Right hindlimb (tissue), 1 donor: ENCODE measurements at places on chromosomes 6 and 20.

DNA sequence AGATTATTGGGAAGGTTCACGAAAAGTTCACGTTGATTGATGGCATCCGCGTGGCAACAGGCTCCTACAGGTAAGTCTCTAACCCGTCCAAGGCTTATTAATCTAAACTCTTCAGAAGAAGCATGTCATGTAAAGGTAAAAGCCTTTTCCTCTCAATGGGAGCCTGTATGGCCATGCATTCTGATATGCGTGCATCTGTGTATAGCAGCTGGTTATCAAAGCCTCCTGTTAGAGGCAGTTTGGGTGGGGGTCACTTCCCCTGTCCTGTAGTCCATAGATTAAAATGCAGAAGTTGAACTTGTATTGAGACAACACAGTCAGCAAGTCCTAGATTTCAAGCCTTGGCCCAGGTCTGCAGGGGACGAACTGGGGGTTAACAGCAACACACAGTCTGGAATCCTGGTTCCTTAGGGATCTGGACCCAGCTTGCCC is 14.2 kb upstream of the DHX35 start:
- no peak for DNase-seq

- no peak for DNase-seq
These were observed 71.4 kb downstream of the LRRC1 start for GRCh38 chr6:53866226-53866625.

DNA sequence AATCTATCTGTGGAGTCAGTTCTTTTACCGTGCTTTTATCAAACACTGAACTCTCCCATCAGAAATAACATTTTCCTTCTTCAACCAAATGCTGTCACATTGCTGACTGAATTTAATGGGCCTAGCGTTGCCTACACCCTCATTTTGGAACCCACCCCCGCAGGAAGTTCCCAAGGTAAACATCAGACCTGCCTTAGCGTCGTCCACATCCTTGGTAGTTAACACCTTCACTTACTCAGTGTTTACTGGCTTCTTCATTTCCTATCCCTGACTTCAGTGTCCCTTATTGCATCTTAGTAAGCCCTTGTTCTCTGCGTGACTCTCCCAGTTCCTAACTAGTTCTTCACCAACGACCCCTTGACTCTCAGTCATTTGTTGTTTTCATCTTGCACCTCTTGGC is 491.4 kb upstream of the SOX4 start:
- no peak for DNase-seq

DNA sequence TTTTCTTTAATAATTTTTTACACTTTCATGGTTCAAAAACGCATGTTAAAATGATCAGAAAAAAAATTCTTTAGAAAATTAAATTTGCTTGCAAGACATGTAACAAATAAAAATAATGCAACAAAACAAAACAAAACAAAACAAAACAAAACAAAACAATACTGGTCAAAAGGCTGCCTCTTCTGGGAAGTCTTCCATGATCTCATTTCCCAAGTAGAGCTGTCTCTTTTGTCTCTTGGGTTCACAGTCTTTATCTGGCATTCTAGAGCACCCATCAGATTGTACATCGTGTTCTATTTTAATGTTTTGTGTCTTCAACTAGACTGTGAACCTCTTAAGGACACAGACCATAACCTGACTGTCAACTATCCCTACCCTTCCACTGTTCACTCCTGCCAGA is 25.3 kb downstream of the TP53INP2 start:
- DNase-seq = no peak

DNA sequence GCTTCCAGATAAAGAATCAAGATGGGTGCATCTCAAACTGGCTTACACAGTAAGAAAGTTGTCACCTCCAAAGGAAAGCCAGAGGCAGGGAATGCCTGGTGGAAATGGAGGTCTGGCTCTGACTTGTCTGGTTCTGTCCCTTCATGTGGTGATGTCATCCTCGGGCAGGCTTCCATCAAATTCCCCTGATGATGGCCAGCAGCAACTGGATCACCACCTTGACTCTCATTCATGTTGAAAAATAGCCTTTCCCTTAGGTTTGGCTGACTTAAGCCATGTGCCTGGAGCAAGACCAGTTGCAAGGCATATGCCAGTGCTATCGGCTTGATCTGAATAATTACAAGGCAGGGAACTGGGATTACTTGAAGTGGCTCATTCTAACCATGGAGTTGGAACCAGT is 28.8 kb downstream of the IMPG1 start:
- no peak for DNase-seq

- DNase-seq = no peak
These were observed 115.3 kb upstream of the MRPS10 start for GRCh38 chr6:42332916-42333315.

GRCh38 chr20:48823960-48824498 is 3.8 kb downstream of the PREX1 start:
- DNase-seq = no peak

DNA sequence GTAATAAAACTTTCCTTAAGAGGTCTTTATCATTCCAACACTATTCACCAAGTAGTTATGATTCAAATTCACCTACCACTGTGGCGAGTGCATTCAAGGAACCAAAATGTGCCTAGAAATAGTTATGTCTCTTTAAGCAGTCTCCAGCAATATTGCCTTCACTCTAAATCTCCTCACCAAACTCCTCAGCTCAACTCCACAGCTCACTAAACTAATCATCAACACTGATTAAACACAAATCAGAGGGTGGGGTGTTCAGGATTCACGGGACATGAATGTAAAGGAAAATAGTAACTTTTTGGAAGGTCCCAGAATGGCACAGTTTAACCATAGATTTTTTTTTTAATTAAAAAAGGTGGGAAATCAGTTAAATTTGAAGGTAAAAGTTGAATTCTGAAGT is 70.5 kb upstream of the THEMIS start:
- no peak for DNase-seq

DNA sequence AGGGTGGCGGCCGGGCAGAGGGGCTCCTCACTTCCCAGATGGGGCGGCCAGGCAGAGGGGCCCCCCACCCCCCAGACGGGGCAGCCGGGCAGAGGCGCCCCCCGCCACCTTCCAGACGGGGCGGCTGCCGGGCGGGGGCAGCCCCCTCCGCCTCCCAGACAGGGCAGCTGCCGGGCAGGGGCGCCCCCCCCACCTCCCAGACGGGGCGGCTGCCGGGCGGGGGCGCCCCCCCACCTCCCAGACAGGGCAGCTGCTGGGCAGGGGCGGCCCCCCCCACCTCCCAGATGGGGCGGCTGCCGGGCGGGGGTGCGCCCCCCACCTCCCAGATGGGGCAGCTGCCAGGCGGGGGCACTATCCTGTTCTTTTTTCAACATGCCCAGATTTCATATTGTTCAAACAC is 78.2 kb upstream of the DST start:
- no peak for DNase-seq

DNA sequence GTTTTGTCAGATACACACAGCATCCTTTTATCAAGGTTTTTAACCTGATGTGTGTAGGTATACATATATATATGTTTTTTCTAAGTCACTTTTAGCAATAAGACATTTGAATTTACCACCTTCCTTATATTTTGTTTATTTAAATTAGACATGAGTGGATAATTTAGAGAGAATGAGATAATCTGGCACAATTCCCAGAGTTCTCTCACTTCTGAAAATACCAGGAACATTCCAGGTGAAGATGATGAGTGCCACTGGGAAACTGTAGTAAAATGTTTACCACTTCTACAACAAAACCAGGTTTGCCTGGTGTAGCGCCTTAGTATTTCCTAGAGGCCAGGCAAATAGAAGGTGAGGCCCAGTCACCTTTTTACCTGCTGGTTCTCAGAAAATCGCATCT is 189.5 kb downstream of the TMEM242 start:
- DNase-seq = no peak

DNA sequence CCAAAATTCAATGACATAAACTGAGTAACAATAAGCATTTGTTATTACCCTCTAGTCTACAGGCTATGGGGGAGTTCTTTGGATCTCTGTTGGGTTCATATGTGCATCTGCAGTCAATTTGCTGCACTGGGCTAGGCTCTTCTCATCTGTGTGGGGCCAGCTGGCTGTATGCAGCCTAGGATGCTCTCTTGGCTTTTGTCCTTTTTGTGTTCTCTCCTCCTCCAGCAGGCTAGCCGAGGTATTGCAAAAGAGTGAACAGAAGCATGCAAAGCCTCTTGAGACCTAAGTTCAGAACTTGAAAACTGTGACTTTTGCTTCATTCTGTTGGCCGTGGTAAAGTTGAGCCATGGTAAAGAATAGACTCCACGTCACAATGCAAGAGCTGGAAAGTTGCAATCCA is 62.8 kb upstream of the FOXO3 start:
- peak; percentile 34 for DNase-seq

- DNase-seq = no peak
These were observed 60.6 kb downstream of the OTOR start for GRCh38 chr20:16808796-16809195.

- no peak for DNase-seq
These were observed 114.8 kb downstream of the LRFN2 start for GRCh38 chr6:40472353-40472752.

- no peak for DNase-seq
These were observed 85.6 kb downstream of the ANKRD60 start for GRCh38 chr20:58142843-58143185.

GRCh38 chr6:150755042-150755441 is 110.5 kb upstream of the MTHFD1L start:
- no peak for DNase-seq

GRCh38 chr20:407133-407952 is 756 bp upstream of the RBCK1 start:
- peak; percentile 86 for DNase-seq

DNA sequence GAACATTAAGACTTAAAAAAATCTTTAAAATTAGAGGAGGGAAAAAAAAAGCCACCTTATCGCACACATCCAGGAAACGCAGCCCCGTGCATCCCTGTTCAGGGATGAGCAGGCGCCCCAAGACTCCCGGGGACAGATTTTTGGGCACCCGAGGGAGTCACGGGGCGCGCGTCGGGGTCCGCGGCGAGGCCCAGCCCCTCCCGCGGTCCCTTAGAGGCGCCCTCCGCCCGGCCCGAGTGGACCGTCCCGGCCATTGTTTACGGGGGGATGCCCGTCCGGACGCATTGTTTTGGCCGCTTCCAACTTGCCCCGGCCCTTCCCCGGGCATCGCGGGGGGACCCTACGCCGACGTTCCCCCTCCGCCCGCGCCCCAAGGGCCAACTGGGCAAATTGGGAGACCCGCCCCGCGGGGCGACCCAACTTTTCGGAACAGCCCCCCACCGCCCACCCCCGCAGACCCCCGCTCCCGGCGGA is 610 bp downstream of the ZNF217 start:
- DNase-seq = peak; percentile 64

- DNase-seq = no peak
These were observed 69.0 kb downstream of the LYRM4 start for GRCh38 chr6:5191722-5192121.

GRCh38 chr6:6236730-6237469 is 83.6 kb downstream of the F13A1 start:
- no peak for DNase-seq

DNA sequence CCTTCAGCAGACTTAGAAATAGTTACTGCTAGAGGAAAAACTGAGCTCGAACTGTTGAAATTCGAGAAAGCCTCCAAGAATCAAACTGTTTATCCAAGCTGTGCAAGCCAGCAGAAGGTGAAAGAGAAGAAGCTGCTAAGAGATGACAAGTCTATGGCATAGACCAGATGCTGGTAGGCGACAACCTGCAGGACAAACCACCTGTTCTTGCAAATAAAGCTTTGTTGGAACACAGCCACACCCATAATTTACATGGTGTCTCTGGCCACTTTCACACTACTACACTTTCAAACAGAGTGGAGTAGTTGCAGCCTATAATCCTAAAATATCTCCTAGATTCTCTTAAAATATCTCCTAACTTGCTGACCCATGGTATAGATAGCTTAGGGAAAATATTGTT is 33.3 kb downstream of the TNFRSF21 start:
- DNase-seq = no peak

- DNase-seq = no peak
These were observed 119.4 kb downstream of the NCOA3 start for GRCh38 chr20:47620808-47621805.

DNA sequence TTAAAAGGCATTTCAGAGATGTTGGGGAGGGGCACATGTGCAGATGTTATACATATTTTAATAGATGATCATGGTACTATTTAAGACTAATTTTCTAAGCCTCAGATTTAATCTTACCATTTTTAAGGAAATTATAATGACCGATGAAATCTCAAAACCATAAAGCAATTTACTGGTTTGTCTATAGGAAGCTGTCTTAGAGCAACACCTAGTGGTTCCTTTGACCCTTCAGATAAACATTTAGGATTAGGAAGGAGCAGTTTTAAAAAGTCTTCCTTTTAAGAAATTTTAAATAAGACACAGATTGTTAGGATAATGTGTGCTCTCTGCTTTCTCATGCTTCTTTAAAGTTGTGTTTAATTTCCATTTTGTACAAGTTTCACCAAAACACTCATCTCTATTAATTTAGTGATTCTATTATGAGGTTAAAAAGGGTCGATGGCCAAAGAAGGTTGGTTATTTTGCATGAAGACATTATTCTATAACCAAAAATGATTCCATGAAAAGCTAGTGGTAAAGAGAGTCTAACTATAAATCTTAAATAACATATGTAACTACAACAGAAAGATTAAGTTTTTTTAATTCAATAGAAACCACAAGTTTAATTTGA is 376.4 kb downstream of the HACE1 start:
- DNase-seq = no peak

GRCh38 chr20:14553774-14554534 is 216.5 kb upstream of the FLRT3 start:
- no peak for DNase-seq

DNA sequence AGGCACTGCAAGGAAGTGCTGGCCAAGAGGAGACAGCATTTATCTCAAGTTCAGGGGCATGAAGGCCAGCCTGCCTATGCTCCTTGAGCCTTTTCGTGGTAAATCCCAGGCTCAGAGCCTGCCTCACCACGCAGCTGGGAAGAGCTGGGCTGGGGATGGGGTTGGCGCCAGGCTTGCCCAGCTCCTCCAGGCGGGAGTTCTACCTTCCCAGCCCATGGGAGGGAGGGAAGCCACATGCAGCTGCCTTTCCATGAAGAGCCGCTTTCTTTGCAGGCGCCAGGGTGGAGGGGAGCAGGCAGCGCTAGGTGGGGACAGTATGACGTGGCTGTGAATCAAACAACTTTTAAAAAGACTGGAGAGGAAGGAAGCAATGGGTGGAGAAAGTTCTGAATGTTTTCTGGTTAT is 19.5 kb upstream of the SIRT5 start:
- peak; percentile 70 for DNase-seq

DNA sequence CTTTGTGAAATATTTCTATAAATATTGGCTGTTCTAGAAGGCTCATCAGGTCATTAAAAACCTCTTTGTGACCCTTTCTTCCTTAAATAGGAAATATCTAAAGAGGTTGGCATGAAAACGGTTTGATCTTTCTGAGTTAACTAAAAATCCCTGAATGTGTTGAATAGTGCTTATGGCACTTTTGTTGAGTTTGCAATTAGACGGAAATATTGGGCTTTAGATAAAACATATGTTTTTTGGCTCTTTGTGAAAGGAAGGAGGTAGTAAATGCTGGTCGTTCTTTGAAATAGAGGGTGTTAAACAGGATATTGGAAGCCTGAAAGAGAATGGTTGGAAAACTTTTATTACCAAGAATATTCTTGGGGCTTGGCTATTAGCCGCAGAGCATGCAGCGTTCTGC is 163.0 kb downstream of the ARID1B start:
- DNase-seq = no peak

GRCh38 chr20:20505554-20505953 is 137.7 kb downstream of the INSM1 start:
- DNase-seq = no peak

GRCh38 chr6:18465410-18466154 is 78.4 kb downstream of the RNF144B start:
- DNase-seq = no peak

GRCh38 chr6:1765160-1765903 is 155.6 kb downstream of the FOXC1 start:
- no peak for DNase-seq
